ENCODE measurements at places on chromosomes 7 and 10. TPM values are rescaled to one million over a fixed set of nuclear protein-coding genes. Genes with fewer than 3 reads are reported as not detected.

Gene FEZF1
- total RNA-seq: 2.1 TPM

Gene CHAT
- not detected for total RNA-seq

Gene GIMAP4
- not detected for total RNA-seq

Gene SLC18A3
- not detected for total RNA-seq

Gene GPR15LG
- total RNA-seq: not detected

Gene TCTN3
- 35.8 TPM for total RNA-seq

Gene ZNF107
- total RNA-seq: not detected

Gene C10orf143
- total RNA-seq: 2.3 TPM

Gene ACTR3C
- 0.73 TPM for total RNA-seq

Gene PNLIPRP2
- total RNA-seq: not detected

Gene TDRD1
- 0.14 TPM for total RNA-seq

Gene PNLIPRP3
- not detected for total RNA-seq

Gene GDI2
- 590 TPM for total RNA-seq

Gene MSMB
- total RNA-seq: 0.89 TPM

Gene ITIH5
- total RNA-seq: 0.67 TPM

Gene PAX2
- not detected for total RNA-seq

Gene SUGCT
- total RNA-seq: 4.3 TPM

Gene ANKRD61
- 0.18 TPM for total RNA-seq

Gene CALML5
- not detected for total RNA-seq

Gene CTAGE4
- total RNA-seq: 7.5 TPM

Gene GCK
- total RNA-seq: 2.8 TPM

Gene SPDYE9
- not detected for total RNA-seq

Gene NUTM2A
- 0.04 TPM for total RNA-seq

Gene MCM10
- 28.4 TPM for total RNA-seq

Gene FAM25G
- not detected for total RNA-seq

Gene ZP3
- total RNA-seq: 6.9 TPM

Gene CACNB2
- 1.0 TPM for total RNA-seq

Gene LRMDA
- not detected for total RNA-seq

Gene NUTM2D
- total RNA-seq: 1.4 TPM

Gene TFPI2
- total RNA-seq: 4.8 TPM

Data from H7 (cell line).